Posterior vena cava (tissue), 2 donors: ENCODE measurements at places on chromosomes 2 and 18. TPM values are rescaled to one million over a fixed set of nuclear protein-coding genes. Genes with fewer than 3 reads are reported as not detected.
A peak's percentile ranks its signal among the peaks of the same experiment; 100 is the strongest.

GRCh38 chr2:211468217-211468616 lies 911.8 kb downstream of the CPS1 start:
- DNase-seq = no peak

GRCh38 chr18:7955175-7955574 lies 388.1 kb downstream of the PTPRM start:
- no peak for DNase-seq

GRCh38 chr2:234100686-234101085 lies 50.2 kb downstream of the SPP2 start:
- no peak for DNase-seq

GRCh38 chr2:10085668-10086059 lies 5.5 kb upstream of the CYS1 start:
- peak; percentile 12 for DNase-seq

Gene NEU2
- not detected for total RNA-seq
